Vagina (tissue), 2 donors: ENCODE measurements at places on chromosomes 16 and 17. TPM values are rescaled to one million over a fixed set of nuclear protein-coding genes. Genes with fewer than 3 reads are reported as not detected.

- no peak for DNase-seq
- H3K4me1 ChIP-seq, result no peaks in the 10 kb centered on the region
- no peaks in the 10 kb centered on the region for H3K36me3 ChIP-seq
- H3K27me3 ChIP-seq, result no peaks in the 10 kb centered on the region
- H3K27ac ChIP-seq, result no peak overlapping the region
- no peak overlapping the region for H3K4me3 ChIP-seq
These were observed 31.3 kb upstream of the NAT9 start for GRCh38 chr17:74807441-74807840.

- no peaks in the 10 kb centered on the region for H3K27me3 ChIP-seq
- no peak overlapping the region for H3K4me3 ChIP-seq
- H3K27ac ChIP-seq, result no peak overlapping the region
- no peaks in the 10 kb centered on the region for H3K36me3 ChIP-seq
- DNase-seq, result no peak
These were observed 209.3 kb downstream of the FTO start for GRCh38 chr16:53913099-53913870.

The TRPV3 gene
- 3.2 TPM for total RNA-seq

GRCh38 chr16:2016407-2016922, 3.1 kb upstream of the NPW start:
- H3K4me3 ChIP-seq, result no peak overlapping the region
- H3K4me1 ChIP-seq, result peaks cover 16% of the 10 kb centered on the region
- peaks cover 11% of the 10 kb centered on the region for H3K27me3 ChIP-seq

GRCh38 chr16:28925386-28926228, 569 bp upstream of the RABEP2 start:
- no peaks in the 10 kb centered on the region for H3K36me3 ChIP-seq
- peaks cover 17% of the 10 kb centered on the region for H3K4me1 ChIP-seq
- no peak for DNase-seq
- peak overlapping the region; percentile 94 for H3K27ac ChIP-seq
- peak overlapping the region; percentile 69 for H3K4me3 ChIP-seq

The NXPH3 gene
- total RNA-seq, result 18.4 TPM

The HOXB4 gene
- total RNA-seq, result 1.5 TPM

- no peaks in the 10 kb centered on the region for H3K27me3 ChIP-seq
- no peak overlapping the region for H3K4me3 ChIP-seq
- DNase-seq, result no peak
- no peaks in the 10 kb centered on the region for H3K4me1 ChIP-seq
- no peak overlapping the region for H3K27ac ChIP-seq
- H3K36me3 ChIP-seq, result no peaks in the 10 kb centered on the region
These were observed 27.4 kb upstream of the LYRM9 start for GRCh38 chr17:27920569-27920968.

- H3K4me3 ChIP-seq, result no peak overlapping the region
- H3K36me3 ChIP-seq, result no peaks in the 10 kb centered on the region
- peak overlapping the region; percentile 95 for H3K27ac ChIP-seq
- H3K4me1 ChIP-seq, result peaks cover 69% of the 10 kb centered on the region
These were observed 7.6 kb upstream of the SLC47A2 start for GRCh38 chr17:19723964-19724363.

- H3K27ac ChIP-seq, result no peak overlapping the region
- no peaks in the 10 kb centered on the region for H3K36me3 ChIP-seq
- no peaks in the 10 kb centered on the region for H3K4me1 ChIP-seq
- H3K4me3 ChIP-seq, result no peak overlapping the region
- DNase-seq, result no peak
These were observed 216.3 kb downstream of the SPECC1 start for GRCh38 chr17:20225162-20226115.

DNA sequence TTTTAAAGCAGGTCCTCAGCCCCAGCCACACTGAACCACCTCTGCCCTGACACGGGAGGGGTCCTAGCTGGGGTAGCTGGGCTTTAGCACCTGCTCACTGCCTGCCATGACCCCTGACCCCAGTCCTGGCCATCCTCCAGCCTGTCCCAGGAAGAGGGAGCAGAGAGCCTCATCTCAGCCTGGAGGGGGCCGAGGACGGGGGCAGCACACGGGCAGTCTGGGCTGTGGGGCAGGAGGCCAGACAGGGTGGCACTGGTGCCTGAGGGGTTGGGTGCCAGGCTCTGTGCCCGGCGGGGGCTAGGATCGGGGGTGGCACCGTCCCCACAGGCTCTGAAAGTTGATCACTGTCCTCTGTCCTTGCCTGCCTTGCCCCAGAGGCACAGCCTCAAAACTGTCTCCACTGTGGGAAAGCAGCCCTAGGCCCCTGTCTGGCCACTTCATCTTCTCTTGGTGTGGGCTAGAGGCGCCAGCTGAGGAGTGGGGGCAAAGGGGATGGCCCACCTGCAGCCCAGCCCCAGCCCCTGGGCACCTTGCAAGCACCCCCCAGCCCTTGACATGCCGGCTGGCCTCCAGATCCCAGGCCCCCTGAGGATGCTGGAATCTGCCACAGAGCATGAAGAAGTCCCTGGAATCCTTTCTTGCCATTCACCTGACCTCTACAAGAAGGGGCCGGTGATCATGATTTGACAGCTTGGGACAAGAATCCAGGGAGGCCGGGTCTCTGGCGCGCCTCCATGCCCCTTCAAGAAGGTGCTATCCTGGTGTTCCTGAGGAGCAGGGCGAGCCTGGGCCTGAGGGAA, 15.7 kb downstream of the ENDOV start:
- H3K4me1 ChIP-seq, result no peaks in the 10 kb centered on the region
- no peaks in the 10 kb centered on the region for H3K36me3 ChIP-seq
- H3K27me3 ChIP-seq, result no peaks in the 10 kb centered on the region
- no peak overlapping the region for H3K4me3 ChIP-seq

The NLRC5 gene
- 114 TPM for total RNA-seq

- no peak for DNase-seq
- H3K4me1 ChIP-seq, result peaks cover 17% of the 10 kb centered on the region
- H3K27me3 ChIP-seq, result no peaks in the 10 kb centered on the region
- no peaks in the 10 kb centered on the region for H3K36me3 ChIP-seq
- H3K27ac ChIP-seq, result no peak overlapping the region
- no peak overlapping the region for H3K4me3 ChIP-seq
These were observed 8.4 kb upstream of the HSBP1 start for GRCh38 chr16:83799336-83799735.

GRCh38 chr16:16059895-16060590, 110.6 kb downstream of the ABCC1 start:
- no peak overlapping the region for H3K4me3 ChIP-seq
- no peaks in the 10 kb centered on the region for H3K4me1 ChIP-seq
- DNase-seq, result no peak
- no peaks in the 10 kb centered on the region for H3K27me3 ChIP-seq

DNA sequence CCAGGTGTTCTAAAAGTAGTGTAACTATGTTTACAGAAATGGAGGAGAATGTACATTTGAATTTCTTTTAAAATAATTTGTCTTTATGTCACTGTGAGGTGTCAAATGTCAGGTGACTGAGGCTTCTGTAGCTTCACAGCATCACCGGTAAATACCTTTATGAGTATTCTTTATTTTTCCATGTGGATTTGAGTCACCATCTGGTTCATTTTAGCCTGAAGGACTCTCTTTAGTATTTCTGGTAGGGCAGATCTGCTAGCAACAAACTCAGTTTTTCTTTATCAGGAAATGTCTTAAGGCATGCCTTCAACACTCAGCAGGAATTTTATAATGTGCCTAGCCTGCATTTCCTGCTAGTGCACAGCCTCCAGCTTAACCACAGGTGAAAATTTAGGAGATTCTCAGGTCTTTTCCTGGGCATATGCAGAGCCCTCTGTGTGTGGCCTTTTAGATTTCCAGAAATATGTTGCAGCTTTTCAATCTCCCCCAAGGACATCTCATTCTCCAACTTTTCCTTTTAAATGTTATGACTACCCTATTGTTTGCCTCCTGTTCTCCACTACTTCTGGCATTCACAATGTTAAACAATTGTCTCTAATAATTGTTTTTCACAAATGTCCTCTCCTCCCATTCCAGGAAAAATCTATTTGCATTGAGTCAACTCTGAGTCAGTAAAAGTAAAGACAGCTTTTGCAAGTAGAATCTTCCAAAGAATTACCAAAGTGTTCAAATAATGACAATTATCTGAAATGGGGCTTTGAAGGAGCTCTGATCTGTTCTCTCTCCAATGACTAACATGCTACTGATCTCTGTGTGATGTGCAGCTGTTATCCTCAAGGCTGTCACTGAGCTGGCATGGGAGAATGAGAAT, 239.4 kb upstream of the CPHXL start:
- H3K27me3 ChIP-seq, result no peaks in the 10 kb centered on the region
- H3K4me3 ChIP-seq, result no peak overlapping the region
- H3K36me3 ChIP-seq, result no peaks in the 10 kb centered on the region
- no peaks in the 10 kb centered on the region for H3K4me1 ChIP-seq

DNA sequence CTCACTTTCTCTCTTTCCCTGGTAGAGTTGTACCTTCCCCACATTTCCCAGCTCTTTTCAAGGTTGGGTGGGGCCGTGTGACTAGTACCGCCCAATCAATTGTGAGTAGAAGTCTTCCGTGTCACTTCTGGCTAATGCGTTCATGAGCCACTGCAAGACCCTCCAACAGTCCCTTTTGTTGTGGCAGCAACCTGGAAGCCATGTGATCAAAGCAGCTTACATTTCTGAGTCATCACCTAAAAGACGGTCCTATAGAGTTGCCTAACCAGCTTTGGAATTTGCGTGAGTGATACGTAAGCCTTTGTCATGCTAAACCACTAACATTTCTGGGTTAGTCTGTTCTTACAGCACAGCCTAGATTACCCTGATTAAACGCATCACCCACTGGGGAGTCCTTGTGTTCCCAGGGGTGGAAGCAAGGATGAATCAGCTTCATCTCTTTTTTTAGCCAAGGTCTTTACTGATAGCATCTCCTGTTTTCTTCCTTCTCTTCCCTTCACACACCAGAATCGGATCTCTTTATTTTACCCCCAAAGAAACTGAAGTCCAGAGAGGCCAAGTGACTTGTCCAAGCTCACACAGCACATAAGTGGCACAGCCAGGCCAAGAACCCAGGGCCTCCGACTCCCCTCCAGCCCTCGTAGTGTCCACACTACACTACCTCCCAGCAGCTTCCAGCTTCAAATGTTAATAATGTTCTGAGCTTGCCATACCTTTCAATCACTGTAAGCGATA, 366.3 kb upstream of the XYLT1 start:
- no peaks in the 10 kb centered on the region for H3K27me3 ChIP-seq
- H3K27ac ChIP-seq, result no peak overlapping the region
- no peaks in the 10 kb centered on the region for H3K36me3 ChIP-seq
- DNase-seq, result peak; percentile 95
- no peaks in the 10 kb centered on the region for H3K4me1 ChIP-seq

- H3K36me3 ChIP-seq, result no peaks in the 10 kb centered on the region
- no peaks in the 10 kb centered on the region for H3K4me1 ChIP-seq
- no peak overlapping the region for H3K4me3 ChIP-seq
These were observed 140.0 kb downstream of the CHD9NB start for GRCh38 chr16:52912565-52913173.

GRCh38 chr17:56595831-56596690, 2.6 kb downstream of the NOG start:
- peak overlapping the region; percentile 56 for H3K4me3 ChIP-seq
- no peaks in the 10 kb centered on the region for H3K27me3 ChIP-seq

DNA sequence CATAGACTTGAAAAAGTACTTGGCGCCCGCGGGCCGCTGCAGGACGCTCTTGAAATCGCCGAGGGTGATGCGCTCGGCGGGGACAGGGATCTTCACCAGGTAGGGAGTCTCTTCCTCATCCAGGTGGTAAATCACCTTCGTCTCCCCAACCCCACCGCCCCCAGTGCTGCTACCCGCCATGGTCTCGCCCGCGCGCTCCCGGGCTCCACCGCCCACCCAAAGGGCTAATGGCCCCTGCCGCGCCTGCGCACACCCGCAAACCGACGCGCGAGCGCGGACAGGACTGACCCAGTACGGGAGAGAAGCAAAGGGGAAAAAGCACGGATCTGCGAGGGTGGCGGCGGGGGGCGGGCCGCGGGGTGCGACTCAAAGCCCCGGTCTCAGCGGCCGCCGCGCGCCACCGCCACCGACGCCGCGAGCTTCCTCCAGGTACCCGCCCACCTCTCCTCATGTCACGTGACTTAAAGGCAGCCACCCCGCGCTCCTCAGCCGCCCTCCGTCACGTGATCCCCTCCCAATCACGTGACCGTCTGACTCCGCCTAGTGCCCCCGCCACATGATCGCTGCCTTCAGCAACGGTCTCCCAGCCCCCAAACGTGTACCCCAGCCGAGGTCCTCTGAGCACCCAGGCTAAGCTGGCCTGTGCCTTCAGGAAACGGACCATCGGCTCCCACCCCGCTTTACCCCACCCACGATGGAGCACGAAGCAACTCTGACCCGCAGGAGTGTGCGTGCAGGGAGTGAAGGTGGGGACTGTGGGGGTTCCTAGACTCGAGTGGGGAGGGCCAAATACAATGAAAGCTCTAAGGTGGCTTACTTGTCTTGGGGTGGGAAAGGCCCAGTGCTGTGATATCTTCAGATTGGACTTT, at the start of gene DVL2:
Gene DVL2, minus strand, starts transcription at position 435 of the 869 bp plus-strand sequence. Its CDS starts 255 bp downstream, at position 180.
- peaks cover 60% of the 10 kb centered on the region for H3K4me1 ChIP-seq
- no peaks in the 10 kb centered on the region for H3K27me3 ChIP-seq
- peaks cover 25% of the 10 kb centered on the region for H3K36me3 ChIP-seq
- H3K27ac ChIP-seq, result peak within 1 kb of the TSS; percentile 93
- no peak for DNase-seq

The HSPB9 gene
- total RNA-seq, result 1.2 TPM

- H3K27ac ChIP-seq, result no peak overlapping the region
- H3K36me3 ChIP-seq, result no peaks in the 10 kb centered on the region
- no peak for DNase-seq
These were observed 1.1 kb downstream of the SEZ6L2 start for GRCh38 chr16:29898135-29898803.

The KRT12 gene
- not detected for total RNA-seq

DNA sequence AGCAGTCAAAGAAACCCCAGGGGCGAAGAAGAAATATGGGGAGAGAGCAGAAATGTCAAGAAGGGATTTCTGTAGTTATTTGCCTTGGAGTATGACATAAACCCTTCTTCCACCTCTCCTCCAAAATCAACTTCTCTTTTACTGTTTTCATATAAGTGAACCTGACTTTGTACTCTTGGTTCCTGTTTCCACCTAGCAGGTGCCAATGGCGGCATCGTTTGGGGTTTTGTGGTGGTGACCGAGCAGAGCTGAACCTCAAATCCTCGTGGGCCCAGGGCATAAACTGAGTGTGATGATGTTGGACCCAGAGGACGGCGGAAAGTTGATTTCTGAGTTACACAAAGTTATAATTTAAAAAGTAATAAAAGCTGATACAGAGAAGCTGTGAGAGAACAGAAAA, 39.6 kb upstream of the PSMD7 start:
- H3K4me3 ChIP-seq, result no peak overlapping the region
- H3K27me3 ChIP-seq, result no peaks in the 10 kb centered on the region
- no peak overlapping the region for H3K27ac ChIP-seq
- peak; percentile 16 for DNase-seq
